ENCODE measurements at places on chromosomes 11 and 22.

DNA sequence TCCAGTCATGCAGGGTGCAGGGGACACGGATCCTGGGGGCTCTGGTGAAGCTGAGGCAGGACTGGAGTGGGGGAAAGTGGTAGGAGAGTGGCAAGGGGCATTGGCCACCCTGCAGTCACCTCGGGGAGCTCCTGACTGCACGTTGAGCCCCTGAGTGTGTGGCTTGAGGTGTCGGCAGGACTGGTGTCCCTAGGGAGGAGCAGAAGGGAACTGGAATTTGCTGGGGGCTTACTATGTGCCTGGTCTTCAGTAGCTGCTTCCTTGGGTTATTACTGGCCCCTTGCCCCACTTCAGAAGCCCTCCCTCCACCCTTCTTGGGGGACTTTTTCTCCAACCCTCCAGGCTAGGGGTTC lies 31.5 kb downstream of the IFT27 start:
- no peak for DNase-seq

DNA sequence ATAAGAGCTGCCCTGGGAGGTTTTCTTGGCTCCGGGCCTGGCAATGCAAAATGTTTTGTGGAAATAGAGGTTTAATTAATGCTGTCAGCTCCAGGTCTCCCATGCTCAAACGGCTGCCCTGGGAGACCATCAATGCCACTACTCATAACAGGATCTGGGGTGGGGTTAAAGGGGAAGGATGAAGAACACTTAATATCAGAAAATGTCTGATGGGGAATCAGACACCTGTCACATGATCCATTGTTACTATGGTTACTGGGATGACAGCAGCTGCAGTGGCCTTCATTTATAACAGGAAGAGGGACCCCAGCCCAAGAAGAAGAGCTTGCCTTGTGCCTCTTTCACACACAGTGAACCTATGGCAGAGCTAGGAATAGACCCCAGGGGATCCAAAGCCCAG lies 2.2 kb upstream of the SYT13 start:
- no peak for DNase-seq

DNA sequence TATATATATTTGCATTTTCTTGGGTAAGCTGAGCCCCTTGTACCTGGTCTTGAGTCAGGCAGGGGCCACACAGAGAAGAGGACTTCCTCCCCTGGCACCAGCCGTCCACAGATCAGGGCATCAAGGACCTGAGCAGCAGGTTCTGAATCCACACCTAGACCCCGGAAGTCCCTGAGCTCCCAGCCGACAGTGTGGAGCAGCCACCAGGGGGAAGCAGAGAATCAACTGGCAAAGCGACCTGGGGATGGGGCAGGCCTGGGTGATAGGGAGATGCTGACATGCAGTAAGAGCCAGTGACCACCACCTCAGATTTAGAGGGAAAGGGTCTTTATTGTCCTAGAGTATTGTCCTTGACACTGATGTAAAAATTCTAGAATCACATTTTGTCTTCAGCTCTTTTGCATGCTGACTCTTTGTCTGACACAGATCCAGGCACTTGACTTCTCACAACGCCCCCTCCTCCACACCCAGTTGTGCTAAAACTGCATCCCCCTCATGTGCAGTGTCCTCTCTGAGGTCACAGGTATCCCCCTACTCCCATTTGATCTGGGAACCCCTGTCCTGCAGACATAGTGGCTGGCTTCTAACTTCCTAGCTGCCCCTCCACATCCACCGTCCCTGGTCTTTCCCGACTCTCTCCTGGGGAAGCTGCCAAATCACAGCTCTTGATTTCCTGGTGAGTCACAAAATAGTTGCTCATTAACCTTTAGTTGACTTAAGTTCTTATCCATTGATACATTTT lies 109.3 kb downstream of the GGTLC2 start:
- peak; percentile 41 for DNase-seq

DNA sequence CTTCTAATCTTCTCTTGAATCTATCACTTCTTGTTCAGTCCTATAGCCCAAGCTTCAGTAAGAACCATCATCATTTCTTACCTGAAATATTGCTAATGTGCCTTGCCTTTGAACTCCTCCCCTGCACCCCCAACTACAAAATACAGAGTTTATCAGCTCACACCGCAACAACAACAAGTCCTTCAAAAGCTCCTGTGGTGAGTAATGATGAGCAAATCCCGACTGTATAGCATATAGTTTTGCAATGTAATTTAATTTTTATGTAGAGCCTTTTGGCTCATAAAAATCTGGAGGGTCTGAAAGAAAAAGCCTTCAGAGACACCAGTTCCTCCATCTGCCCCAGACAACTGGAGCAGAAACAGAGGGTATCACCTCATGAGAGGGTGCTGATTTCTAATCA lies 124.7 kb downstream of the ARHGAP32 start:
- no peak for DNase-seq

DNA sequence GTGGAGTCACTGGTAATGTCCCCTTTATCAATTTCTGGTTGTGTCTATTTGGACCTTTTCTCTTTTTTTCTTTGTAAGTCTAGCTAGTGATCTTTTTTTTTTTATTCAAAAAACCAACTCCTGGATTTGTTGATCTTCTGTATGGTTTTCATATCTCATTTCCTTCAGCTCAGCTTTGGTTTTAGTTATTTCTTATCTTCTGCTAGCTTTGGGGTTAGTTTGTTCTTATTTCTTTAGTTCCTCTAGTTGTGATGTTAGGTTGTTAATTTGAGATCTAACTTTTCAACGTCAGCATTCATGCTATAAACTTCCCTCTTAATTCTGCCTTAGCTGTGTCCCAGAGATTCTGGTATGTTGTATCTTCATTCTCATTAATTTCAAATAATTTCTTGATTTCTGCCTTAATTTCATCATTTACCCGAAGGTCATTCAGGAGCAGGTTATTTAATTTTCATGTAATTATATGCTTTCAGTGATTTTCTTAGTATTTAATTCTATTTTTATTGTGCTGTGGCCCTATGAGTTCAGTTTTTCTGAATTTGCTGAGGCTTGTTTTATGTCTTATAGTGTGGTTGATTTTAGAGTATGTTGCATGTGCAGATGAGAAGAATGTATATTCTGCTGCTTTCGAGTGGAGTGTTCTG lies 29.0 kb downstream of the PI4KA start:
- no peak for DNase-seq

DNA sequence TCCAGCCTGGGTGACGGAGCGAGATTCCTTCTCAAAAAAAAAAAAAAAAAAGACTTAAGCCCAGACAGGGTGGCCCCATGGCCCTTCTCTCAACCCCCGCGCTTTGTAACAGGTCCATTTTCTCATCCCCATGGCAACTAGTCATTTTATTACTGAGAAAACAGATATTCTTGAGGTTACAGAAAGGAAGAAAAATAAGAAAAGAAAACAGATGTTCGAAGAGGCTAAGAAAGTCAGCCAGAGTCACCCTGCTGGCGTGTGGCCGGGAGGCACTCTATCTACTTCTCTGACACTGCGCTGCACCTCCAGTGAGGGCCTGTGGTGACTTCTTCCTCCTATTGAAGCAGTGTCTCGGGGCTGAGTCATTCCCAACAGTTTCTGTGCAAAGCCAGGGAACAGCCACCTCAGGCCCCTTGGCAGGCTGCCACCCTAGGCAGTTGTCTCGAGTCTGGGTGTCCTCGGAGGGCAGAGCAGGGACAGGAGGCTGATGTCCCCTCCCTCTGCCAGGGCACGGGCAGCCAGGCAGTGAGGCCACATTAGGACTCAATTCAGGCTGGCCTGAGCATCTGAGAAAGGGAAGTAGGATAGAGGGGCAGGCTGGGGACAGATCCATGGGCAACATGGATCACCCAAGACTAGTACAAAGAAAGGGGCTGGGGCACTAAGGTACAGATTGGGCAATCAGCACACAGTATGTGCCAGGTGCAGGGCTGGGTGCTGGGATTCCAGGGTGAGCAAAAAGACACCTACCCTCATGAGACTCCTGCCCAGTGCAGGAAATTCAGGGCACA lies 16.4 kb upstream of the SYVN1 start:
- DNase-seq: peak; percentile 91

- no peak for DNase-seq
These were observed 9.6 kb upstream of the EMID1 start for GRCh38 chr22:29195964-29196666.

DNA sequence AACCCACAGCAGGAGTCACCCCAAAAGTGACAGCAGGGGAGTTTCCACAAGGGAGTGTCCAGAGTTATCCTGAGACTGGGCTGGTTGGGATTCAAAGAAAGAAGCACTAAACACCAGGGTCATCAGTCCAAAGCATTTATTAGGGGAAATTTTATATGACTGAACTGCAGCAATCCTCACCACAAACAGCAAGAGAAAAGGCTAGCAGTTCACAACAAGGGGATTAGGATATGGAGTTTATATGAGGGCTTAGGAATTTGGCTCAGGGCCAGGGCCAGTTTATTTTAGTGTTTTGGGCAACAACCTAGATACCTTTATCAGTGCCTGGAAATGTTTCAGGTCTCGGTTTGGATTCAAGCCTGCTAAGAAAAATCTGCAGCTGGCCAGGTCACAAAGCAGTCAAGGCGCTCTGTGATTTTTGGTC lies 4.6 kb upstream of the TMEM126A start:
- DNase-seq: no peak

- DNase-seq: no peak
These were observed 850.3 kb downstream of the OPCML start for GRCh38 chr11:132681971-132682370.

- no peak for DNase-seq
These were observed 5.8 kb upstream of the OR5B2 start for GRCh38 chr11:58433638-58434203.

DNA sequence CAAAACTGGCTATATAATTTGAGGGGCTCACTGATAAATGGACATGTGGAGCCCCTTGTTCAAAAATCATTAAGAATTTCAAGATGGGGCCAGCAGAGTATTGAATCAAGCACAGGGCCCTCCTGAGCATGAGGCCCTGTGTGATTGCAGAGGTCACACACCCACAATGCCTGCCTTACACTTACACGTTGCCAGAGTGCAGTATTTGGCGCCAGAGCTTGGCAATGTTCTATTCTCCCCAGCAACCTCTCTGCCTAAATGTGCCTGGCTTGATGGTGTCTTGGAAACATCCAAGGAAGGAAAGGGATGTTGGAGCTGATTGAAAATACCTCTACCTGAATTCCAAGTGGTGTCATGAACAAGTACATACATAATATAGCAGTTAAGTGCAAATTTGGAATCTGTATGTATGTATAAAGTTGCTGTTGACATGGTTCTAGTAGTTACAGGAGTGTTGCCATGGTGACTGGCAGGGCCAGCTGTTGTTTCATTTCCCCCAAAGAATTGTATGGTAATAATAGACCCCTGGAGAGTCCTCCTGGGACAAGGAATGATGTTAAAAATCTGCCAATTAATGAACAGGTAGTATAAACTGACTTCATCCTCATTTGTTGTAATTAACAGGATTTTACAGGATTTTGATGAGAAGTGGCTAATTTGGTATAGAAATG lies 205.7 kb upstream of the NAV2 start:
- no peak for DNase-seq

GRCh38 chr11:27290261-27291050 lies 72.6 kb downstream of the CCDC34 start:
- DNase-seq: no peak

- DNase-seq: no peak
These were observed 5.9 kb downstream of the YWHAH start for GRCh38 chr22:31950226-31950625.

- DNase-seq: no peak
These were observed 194.1 kb downstream of the MSANTD4 start for GRCh38 chr11:105827906-105828305.

DNA sequence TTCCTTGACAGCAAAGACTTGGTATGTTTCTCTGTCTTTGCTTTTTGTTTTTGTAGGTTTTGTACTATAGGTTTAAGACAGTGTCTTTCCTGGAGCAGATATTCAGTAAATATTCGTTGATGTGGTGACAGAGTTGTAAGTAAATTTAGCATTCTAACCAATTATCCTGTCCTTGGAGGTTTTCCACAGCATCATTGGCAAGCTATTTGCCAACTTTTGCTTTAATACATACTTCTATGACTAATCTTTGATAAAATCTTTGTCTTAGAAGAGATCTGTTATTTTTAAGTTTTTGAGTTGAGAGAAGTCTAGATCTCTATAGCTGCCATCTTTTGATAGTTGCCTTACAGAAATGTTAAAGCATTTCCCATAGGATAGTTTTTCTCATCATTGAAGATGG lies 3.8 kb downstream of the USP47 start:
- no peak for DNase-seq

DNA sequence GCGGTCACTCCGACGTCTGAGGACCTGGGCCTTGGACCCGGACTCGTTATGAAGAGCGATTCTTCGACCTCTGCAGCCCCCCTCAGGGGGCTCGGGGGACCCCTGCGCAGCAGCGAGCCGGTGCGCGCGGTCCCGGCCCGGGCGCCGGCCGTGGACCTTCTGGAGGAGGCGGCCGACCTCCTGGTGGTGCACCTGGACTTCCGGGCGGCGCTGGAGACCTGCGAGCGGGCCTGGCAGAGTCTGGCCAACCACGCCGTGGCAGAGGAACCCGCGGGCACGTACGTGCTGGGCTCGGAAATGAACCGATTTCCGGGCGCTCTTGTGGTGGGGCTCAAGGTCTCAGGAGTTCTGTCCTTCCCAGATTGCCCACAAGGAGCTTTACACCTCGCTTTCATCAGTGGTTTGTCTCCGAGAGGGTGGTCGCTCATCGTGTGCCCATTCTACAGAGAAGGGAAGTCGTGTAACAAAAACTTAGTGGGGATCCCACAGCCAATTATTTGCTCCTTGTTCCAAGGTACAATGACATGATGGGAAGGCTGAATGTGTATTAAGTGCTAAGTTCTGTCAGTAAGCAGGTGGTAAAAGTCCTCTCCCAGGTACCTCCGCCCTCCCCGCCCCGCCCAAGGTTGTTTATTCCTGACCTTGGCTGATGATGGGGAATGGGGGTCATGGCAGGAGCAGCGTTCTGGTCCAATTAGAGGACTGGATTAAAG lies 695 bp downstream of the PEX26 start:
- no peak for DNase-seq

- DNase-seq: peak; percentile 60
These were observed 98.7 kb downstream of the MORC2 start for GRCh38 chr22:30869667-30870395.

DNA sequence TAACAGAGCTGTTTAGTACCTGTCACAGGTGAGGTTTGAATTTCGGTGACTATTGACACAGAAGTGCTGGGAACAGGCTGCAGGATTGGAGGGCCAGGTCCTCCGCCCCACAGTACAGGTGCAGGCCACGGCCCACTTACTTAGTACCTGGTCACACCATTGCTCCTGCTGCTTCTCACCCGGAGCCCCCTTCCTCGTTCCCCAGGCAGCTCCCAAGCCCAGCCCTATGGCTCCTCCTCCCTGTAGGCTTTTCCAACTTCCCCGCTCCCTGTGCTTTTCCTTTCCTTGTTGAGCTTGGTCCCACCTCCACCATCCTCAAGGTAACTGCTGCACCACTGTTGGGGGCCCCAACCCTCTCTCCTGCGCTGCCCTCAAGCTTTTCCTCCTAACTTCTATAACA lies 27.9 kb upstream of the ANO1 start:
- DNase-seq: no peak

DNA sequence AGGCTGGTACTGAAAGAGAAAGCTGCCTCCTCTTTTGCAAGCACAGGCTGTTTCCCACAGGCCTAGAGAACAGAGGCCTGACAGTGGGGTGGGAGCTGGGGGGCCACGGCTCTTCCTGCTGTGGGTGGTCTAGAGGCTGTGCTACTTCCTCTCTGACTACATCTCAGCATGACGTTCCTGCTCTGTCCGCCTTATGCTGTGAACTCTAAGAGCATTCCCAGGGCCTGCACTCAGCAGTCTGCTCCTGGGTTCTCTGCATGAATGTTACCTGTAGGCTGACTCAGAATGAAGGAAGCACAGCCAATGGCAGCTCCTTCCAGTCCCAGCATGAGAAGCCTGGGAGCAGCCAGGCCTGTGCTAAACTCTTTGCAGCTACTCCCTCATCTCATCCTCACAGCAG lies 534.3 kb downstream of the NTM start:
- DNase-seq: no peak

Data from left lung (tissue), 14 donors.